ENCODE measurements at places on chromosomes 6 and 20.
A peak's percentile ranks its signal among the peaks of the same experiment; 100 is the strongest.

DNA sequence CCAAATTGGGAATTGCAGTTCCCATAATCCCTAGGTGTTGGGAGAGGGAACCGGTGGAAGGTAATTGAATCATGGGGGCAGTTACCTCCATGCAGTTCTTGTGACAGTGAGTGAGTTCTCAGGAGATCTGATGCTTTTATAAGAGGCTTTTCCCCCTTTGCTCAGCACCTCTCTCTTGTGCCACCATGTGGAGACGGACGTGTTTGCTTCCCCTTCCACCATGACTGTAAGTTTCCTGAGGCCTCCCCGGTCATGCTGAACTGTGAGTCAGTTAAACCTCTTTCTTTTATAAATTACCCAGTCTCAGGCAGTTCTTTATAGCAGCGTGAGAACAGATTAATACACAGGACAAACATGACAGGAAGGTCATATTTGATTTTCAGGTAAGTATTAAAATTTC is 25.3 kb upstream of the HECA start:
- DNase-seq = no peak

DNA sequence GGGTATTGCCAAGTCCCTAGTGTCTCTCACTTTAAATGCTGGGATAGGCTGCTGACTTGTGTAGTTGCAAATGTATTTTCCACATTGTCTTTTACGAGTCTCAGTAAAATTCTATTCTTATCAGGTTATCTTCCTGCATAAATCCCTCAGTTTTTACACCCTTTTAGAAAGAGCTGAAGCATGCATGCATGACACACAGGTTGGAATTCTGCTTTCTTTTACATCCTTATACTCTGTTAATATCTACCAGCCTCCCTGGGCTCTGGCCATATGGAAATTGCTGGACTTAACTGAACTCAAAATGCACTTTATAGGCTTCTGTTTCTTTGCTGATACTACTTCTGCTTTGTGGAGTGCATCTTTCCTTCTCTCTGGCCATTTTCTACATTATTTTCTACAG is 477.4 kb downstream of the FRK start:
- no peak for DNase-seq

GRCh38 chr6:28335564-28336283 is at the start of gene ZSCAN31:
TSS of gene ZSCAN31 (minus strand) at chr6:28336148. CDS start at chr6:28329683, 6,465 bp downstream.
- peak; percentile 96 for DNase-seq

GRCh38 chr6:63372951-63373533 is 53.3 kb upstream of the LGSN start:
- no peak for DNase-seq

GRCh38 chr6:89554106-89554505 is 84.4 kb downstream of the LYRM2 start:
- no peak for DNase-seq
